ENCODE measurements at places on chromosomes 5 and 9. TPM values are rescaled to one million over a fixed set of nuclear protein-coding genes. Genes with fewer than 3 reads are reported as not detected.

- DNase-seq, result no peak
Observed at GRCh38 chr5:179131886-179132585, 71.9 kb downstream of the ZNF354C start.

The GABRB2 gene
- not detected for total RNA-seq

- DNase-seq, result no peak
Observed at GRCh38 chr9:133563291-133563796, 28.8 kb downstream of the ADAMTSL2 start.

The PCDHGB2 gene
- total RNA-seq, result 4.7 TPM

The SLC6A18 gene
- not detected for total RNA-seq

- no peak for DNase-seq
Observed at GRCh38 chr9:117597977-117598376, 106.2 kb upstream of the TLR4 start.
